NCI-H460 (cell line): ENCODE measurements at places on chromosomes 12 and 14. TPM values are rescaled to one million over a fixed set of nuclear protein-coding genes. Genes with fewer than 3 reads are reported as not detected.

Gene KRT4
- total RNA-seq, result not detected in 2 replicates

DNA sequence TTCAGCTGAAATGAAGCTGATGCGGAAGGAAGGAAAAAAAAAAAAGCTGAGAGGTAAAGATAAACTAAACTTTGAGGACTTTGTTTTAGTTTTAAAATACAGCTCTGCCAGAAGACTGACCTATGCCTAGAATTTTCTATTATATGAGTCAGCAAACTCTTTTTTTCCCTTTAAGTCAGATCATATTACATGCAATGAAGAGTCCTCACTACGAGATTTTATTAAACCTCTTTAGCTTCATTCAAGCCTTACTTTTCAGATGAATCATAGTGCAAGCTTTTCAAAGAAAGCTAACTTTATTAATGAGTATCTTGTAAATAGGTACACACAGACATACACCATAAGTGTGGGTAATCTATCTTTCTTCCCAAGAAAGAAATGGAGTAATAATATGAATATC, 57.8 kb upstream of the FSCB start:
- no peak for DNase-seq

- DNase-seq, result peak; percentile 51
These were observed 4.4 kb downstream of the KMT5A start for GRCh38 chr12:123388177-123388950.

- DNase-seq, result no peak
These were observed 8.8 kb downstream of the SERPINA10 start for GRCh38 chr14:94284221-94284620.

DNA sequence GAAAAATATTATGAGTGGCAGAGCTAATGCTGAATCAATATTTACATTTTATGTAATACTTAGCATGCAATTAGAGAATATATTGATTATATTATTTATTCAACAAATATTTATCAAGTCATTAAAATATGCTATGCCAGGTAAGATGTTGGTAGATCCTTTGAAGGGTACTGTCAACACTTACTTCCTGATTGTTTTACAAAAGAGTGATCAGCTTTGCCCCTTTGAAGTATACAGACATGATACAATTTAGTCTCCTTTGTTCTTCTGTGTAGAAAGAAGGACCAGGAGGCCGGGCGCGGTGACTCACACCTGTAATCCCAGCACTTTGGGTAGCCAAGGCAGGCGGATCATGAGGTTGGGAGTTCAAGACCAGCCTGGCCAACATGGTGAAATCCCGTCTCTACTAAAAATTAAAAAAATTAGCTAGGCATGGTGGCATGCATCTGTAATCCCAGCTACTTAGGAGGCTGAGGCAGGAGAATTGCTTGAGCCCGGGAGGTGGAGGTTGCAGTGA, 73.9 kb upstream of the IFNG-AS1 start:
- no peak for DNase-seq

Gene C3AR1
- total RNA-seq, result not detected in 2 replicates

DNA sequence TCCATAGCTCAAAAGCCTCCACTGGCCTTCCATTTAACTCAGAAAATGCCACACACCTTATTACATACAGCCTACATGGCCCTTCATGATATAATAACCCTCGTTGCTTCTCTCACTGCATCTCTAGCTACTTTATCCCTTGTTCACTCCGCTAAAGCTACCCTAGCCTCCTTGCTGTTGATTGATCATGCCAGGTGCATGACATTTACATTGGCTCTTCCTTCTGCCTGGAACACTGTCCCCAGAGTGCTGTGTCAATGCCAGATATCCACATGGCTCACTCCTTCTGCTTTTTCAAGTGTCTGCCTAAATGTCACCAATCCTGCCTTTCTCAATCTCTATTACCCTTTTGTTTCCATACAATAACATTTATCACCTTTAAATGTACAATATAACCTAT, 58.3 kb downstream of the CAND1 start:
- DNase-seq, result no peak

DNA sequence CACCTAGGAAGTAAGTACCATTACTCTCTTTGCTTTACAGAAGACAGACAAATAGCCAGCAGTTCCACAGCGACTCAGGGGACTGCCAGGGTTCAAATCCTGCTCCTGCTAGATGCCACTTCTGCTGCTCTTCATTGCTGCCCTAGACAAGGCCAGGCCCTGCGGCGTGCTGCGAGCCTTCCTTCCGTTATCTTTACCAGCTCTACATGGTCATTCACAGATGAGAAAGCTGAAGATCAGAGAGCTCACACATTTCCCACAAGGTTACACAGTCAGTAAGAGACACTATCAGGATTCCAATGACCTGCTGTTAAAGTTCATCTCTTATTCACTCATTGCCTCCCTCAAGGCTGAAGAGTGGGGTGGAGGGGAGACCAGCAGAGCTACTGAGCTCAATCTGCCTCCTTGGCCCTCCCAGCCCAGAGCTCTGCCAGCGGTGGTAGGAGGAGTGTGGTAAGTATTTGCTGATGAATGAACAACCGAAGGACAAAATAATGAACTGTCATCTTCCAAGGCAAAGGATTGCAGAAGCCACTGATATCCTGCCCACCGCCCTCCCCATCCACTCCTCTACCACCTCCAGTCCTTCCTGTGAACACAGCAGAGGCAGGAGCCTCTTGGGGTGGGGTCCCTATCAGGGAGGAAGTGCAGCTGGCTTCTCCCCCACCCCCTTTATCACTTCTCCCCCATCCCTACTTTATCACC, 14.6 kb upstream of the HDAC7 start:
- no peak for DNase-seq

Gene TAS2R8
- total RNA-seq, result not detected in 2 replicates

- no peak for DNase-seq
These were observed 468.1 kb downstream of the PRKD1 start for GRCh38 chr14:29459531-29459930.

DNA sequence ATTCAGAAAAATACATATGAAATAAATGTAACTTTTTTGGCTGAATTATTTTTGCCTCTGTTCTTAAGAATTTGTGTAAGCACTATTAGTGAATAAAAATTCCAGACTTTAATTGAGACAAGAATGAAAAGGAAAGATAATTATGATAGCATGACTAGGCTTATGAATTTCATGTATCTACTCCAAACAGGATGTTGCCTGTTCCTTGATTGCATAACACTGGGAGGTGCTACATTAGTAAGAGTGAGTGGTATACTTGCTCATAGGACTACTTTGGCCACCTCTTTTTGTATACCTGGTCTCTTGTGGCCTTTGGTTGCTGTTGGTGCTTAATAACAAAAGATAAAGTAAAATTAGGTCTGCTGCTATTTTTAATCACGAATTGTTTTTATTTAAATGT, 112.8 kb downstream of the NAV3 start:
- peak; percentile 65 for DNase-seq

- no peak for DNase-seq
These were observed 878.9 kb upstream of the SEL1L start for GRCh38 chr14:82412545-82412944.

- DNase-seq, result peak; percentile 32
These were observed 187.9 kb upstream of the STXBP6 start for GRCh38 chr14:25237845-25238244.

- DNase-seq, result no peak
These were observed 823 bp upstream of the TSPAN11 start for GRCh38 chr12:30925607-30926242.

DNA sequence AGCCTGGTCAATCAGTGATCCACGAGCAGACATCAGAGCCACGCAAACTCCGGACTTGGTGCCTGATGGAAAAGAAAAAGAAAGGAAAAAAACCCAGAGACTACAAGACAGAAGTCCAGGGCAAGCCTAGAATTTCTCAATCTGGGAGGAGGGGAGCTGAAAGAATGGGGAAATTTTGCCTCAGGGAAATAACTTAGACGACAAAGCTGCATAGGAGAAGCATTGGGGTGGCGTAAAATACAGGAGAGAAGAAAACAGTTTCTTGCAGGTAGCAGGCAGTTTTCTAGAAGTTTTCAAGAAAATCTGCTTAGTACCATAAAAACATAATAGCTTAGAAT, 2.6 kb upstream of the SLC11A2 start:
- DNase-seq, result no peak

Gene MAP1LC3B2
- total RNA-seq, result 0.97 TPM in 1 of 2 replicates, not detected in the other

DNA sequence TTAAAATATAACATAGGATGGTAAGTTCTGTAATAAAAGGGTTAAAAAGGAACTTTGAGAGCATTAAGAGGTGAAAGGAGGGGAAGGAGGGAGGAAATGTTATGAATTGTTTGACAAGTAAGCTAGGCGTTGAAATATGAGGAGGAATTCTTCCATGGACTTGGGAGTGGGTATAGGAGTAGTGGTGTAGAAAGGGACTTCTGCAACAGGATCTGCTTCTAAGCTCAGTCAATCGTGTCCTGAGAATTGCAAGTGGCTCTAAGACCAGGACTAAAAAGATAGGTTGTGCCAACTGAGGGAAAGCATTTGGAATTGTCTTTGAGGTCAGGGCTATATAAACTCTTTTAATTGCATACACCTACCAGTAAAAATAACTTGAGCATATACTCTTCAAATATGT, 74.1 kb upstream of the SLC38A2 start:
- no peak for DNase-seq

- DNase-seq, result peak; percentile 5
These were observed 161.7 kb downstream of the ALX1 start for GRCh38 chr12:85441741-85442140.
